ENCODE measurements at places on chromosomes 1 and 21. TPM values are rescaled to one million over a fixed set of nuclear protein-coding genes. Genes with fewer than 3 reads are reported as not detected.

DNA sequence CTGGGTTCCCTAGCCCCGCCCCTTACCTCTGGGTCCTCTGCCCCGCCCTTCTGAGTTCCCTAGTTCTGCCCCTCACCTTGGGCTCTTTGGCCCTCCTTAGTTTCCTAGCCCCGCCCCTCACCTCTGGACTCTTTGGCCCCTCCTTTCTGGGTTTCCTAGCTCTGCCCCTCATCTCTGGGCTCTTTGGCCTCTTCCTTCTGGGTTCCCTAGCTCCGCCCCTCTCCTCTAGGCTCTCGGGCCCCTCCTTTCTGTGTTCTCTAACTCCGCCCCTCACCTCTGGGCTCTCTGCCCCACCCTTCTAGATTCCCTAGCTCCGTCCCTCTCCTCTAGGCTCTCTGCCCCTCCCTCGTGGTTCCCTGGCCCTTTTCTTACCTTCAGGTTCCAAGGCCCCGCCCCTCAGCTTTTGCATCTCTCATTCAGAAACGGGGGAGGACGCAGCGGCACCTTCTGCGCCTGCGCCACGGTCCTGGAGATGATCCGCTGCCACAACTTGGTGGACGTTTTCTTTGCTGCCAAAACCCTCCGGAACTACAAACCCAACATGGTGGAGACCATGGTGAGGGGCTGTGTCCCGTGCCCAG is 88.5 kb downstream of the PTPRU start:
- DNase-seq, result no peak

DNA sequence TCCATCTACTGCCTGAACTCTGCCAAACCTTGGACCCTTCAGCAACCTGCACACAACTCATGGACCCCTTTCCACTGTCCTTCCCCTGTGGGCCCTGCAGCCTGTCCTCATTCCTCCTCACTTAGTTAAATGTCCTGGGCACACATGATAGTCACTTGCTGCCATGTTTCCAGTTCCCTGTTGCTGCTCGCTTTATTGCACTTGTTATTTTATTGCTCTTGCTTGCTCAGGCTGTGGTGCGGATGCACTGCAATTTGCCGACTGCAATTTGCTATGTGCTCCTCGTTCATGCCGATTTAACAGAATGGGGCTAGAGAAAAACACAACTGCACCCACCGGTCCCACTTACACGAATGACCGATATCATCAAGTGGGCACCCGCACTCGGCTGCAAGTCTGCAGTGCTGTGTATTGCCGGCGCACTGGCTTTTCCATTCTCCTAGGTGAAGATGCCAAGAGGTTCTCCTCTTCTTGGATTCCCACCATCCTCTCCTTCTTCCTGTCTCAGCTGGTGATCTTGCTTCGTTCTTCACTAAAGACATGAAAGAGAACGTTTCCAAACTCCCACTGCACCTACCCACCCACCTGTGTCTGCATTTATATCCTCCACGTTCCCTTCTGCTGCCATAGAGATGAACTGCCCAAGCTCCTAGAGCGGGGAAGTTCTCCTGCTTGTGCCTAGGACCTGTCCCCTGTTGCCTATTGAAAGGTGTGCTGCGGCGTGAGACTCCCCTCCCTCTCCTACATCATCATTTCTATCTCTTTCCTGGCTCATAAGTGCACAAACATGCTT is 45.4 kb upstream of the B3GALT5 start:
- no peak for DNase-seq

DNA sequence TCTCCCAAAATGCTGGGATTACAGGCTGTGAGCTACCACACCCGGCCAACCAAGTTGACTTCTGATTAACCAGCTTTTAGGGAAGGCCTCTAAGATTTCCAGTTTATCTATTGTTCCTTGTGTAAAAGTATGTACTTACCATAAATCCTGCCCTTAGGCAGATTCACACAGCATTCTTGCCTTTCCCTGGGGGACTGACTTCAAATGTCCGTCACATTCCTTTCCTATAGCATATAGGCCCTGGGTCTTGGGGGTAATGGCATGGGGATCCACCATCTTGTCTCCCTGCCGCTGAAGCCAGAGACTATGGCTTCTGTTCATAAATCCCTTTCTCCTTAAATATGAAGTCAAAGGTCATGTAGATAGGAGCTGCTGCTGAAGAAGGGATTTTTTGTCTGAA is 872 bp upstream of the PINK1 start:
- no peak for DNase-seq

DNA sequence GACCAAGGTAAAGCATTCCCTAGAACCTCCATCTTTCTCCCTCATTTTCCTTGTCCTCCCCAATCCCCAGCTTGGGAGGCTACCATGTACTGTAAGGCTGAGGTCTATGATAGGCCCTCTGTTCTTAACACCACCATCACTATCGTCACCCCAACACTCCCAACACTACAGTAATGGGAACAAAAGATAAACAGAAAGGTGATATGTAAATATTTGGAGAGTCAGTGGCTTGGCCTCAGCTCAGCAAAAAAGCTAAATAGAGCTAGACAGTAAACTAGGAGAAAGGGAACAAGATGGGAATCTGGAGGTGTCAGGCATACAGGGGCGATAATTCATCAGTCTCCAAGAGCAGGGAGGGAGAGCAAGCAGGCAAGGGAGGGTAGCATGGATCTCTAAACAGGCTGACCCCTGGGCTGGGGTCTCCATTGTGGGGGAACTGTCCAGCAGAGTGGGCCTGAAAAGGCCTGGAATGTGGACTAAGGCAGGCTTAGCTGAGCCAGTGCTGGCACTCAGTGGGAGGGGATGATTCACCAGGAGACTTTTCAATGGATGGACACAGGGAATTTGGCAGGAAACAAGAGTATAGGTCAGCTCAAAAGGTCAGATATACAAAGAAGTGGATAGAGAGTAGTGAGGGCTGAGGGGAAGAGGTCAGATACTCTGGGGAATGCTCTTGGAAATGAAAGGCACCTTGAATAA is 6.7 kb downstream of the WNT2B start:
- DNase-seq, result no peak

DNA sequence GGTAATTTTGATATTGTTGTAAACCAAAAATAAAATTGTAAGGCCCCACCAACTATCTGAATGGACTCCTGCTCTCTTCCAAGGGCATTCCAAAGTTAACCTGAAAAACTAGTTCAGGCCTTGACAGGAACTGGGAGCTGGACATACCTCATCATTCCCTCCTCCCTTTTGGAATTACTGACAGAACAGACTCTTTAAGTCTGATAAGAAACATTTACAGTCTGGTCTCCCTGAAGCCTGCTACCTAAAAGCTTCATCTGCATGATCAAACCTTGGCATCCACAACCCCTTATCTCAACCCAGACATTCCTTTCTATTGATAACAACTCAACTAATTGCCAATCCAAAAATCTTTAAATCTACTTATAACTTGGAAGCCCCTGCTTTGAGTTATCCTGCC is 123.8 kb downstream of the TLR5 start:
- no peak for DNase-seq

DNA sequence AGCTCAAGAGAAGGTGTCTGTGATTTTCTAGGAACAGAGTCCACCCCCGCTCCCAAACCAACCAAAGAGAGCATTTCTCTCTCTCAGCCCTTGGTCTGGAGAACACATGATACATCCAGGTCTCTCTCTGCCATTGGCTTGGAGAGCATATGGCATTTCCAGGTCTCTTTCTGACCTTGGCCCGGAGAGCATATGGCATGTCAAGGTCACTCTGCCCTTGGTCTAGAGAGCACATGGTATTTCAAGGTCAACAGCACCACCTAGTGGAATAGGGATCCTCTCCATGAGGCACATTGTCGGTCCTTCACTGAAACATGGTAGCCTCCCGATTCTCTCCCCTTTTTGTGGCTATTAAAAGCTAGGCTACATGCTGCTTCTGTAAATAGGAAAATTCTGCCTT is 437.7 kb upstream of the OLFM3 start:
- DNase-seq, result no peak

GRCh38 chr1:28126783-28127490 is 38.5 kb upstream of the EYA3 start:
- DNase-seq, result no peak

GRCh38 chr1:183756326-183756725 is 48.6 kb upstream of the RGL1 start:
- DNase-seq, result no peak

DNA sequence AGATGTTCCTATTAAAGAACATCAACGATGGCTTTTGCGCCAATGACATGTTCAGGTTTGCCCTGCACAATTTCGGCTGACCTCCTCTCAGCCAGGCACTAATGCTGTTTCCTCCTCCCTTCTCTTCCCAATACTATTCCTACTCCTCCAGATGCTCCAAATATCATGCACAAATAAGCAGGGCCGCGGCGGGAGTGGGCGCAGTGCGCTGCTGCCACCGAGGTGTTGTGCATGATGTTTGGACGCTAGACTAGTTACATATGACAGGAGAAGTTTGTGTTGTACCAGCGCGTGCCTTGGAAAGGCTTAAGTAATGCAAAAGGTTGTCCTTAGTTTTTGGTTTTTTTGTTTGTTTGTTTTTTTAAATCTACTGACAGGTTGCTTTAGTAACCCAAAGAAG is 33.3 kb upstream of the PPM1J start:
- no peak for DNase-seq

- DNase-seq, result no peak
These were observed 60.8 kb downstream of the ELK4 start for GRCh38 chr1:205570796-205571537.

DNA sequence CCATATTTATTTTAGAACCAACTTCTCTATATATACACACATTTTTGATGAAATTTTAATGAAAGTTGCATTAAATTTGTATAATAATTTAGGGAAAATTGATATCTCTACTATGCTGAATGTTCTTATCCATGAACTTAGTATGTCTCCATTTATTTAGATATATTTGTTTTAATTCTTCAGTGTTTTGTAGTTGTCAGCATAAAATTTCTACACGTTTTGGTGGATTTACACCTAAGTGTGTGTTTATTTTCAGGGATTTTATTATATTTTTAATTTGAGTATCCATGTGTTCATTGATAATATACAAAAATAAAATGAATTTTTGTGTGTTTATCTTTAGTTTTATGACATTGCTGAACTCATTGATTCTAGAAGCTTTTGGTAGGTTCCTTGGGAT is 36.7 kb downstream of the PCBP3 start:
- DNase-seq, result no peak

DNA sequence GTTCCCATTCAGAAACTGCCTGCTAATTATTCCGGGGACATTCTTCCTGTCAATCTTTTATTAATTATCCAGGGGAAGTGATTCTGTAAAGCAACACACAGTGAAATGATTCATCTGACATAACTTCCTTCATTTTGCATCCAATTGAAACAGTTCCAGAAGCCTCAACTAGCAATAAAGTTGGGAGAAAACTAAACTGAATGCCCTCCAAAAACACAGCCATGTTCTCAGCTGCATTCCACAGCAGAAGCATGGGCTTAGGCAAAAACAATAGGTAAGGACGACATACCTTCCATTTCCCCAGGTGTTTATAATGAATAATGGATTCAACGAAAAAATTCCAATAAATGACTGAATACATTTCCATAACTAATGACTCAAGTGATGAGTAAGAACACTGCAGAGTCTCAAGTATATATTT is 36.9 kb upstream of the TARBP1 start:
- no peak for DNase-seq

DNA sequence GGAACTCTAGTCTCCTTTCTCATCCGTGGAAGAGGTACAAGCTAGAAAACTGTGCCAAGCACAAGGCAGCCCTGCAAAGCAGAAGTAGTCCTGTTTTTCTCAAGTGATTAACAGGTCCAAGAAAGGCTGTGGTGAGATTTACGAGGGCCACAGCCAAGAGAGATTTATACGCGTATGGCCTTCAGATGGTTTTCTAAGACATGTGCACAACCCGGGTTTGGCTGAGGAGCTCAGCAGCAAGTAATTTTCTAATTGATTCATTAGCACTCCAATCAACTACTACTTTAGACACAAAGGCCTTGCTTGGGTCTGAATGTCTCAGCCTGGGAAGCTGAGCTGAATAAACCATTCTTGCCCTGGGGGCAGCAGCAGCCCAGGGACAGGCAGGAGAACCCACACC is 55.8 kb downstream of the SSBP3 start:
- DNase-seq, result no peak

- peak; percentile 72 for DNase-seq
These were observed 26.5 kb downstream of the IGFN1 start for GRCh38 chr1:201217146-201217545.

- no peak for DNase-seq
These were observed 197.4 kb downstream of the FGGY start for GRCh38 chr1:59494145-59494833.

GRCh38 chr1:182688436-182689205 is 4.2 kb upstream of the RGS8 start:
- DNase-seq, result no peak

GRCh38 chr1:20609541-20609940 is 20.6 kb downstream of the CDA start:
- no peak for DNase-seq

- DNase-seq, result no peak
These were observed 123.6 kb downstream of the AJAP1 start for GRCh38 chr1:4778056-4778455.

DNA sequence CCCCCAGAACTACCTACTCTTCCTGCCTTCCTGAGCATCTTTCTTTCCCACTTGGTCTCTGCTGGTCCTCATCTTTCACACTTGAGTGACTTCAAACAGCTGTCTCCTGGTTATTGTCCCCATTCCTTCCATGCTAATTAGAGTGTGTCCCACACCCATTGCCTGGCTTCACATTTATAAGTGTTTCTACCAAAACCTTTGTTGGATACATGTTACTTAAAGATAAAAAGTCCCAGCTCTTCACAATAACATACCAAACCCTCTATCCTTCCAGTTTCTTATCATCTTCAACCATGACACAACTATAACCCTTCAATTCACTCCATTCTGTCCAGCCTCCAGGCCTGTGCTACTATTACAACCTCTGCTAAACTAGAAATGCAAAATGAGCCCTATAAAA is 41.0 kb downstream of the VCAM1 start:
- no peak for DNase-seq

DNA sequence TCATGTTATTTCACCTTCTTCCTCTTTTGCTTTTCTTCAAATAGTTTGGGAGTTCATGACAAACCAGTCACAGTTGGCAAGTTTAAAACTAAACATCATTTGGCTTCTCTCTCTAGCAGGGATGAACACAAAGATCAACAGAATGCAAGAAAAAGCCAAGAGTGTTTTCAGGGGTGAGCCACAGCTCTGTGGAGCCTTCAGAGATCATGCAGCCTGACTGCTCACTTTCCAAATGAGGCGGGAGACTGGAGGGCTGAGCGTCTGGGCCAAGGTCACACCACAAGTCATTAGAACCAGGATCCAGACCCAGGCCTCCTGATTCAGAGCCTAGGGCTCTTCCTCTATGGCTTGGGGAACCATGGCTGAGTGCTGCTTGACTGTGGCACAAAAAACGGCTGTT is 2.7 kb downstream of the DPT start:
- no peak for DNase-seq

The LCE3E gene
- not detected for total RNA-seq

The INTS11 gene
- total RNA-seq, result 73.8 TPM

The HRNR gene
- not detected for total RNA-seq

The CYP4A11 gene
- not detected for total RNA-seq

The MROH9 gene
- not detected for total RNA-seq

The SPRR2F gene
- not detected for total RNA-seq

The CNR2 gene
- not detected for total RNA-seq

The ARHGAP30 gene
- 2.6 TPM for total RNA-seq

The CEP104 gene
- 32.0 TPM for total RNA-seq

Measured in cardiac septum (tissue), 1 donor.